ENCODE measurements at places on chromosomes 11 and 22.
A peak's percentile ranks its signal among the peaks of the same experiment; 100 is the strongest.

- DNase-seq, result peak; percentile 32
These were observed 787.1 kb upstream of the API5 start for GRCh38 chr11:42524534-42525227.

- DNase-seq, result no peak
These were observed 61.7 kb upstream of the CECR2 start for GRCh38 chr22:17307566-17307965.

- peak; percentile 33 for DNase-seq
These were observed 7.6 kb downstream of the ATXN10 start for GRCh38 chr22:45678961-45679912.

- no peak for DNase-seq
These were observed 217.0 kb upstream of the PGR start for GRCh38 chr11:101346591-101346990.

DNA sequence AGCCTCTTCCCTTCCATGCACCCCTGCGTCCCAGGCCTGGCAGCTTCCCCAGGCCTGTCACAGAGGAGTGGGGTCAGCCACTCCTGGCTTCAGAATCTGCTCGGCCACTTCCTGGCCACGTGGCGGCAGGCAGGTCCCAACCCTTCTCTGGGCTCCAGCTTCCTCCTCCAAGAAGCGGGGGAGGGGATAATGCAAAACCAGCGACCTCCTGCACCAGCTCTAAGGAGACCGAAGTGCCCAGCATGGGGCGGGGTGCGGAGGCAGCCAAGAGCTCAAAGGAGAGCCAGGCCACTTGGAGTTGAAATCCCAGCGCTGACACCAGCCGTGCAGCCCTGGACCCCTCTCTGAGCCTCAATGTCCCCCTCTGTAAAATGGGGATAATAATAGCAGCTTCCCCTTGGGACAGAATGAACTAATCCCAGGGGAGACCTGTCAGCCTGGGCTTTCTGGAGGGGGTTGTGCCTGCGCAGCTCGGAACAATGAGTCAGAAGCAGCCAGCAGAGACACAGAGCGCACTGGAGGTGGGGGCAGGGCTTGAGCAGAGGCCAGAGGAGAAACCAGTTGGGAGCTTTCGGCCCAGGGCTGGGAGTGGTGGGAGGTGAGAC lies 22.8 kb upstream of the PICK1 start:
- peak; percentile 66 for DNase-seq

GRCh38 chr11:47257517-47258316 lies at the start of gene NR1H3:
Gene NR1H3, plus strand, starts transcription at chr11:47257996. Its CDS starts 1,221 bp downstream, at chr11:47259217.
- DNase-seq, result peak; percentile 66

DNA sequence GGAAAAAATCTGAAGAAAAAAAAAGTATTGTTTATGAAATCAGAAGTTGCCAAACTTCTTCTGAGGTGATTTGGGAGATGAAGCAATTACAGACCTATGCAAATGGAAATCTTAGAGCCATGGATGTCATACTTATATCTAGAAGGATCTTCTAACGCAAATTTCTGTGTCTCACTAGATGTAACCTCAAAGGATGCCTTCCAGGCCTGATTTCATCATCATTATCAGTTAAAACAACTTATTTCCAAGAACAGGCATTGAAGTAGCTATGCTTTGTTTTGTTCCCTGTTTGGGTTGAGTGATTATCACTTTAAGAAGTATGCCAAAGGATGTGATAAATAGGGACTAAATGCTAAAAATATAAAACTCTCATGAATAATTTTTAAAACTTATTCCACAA lies 43.9 kb upstream of the ANGPTL5 start:
- DNase-seq, result no peak

DNA sequence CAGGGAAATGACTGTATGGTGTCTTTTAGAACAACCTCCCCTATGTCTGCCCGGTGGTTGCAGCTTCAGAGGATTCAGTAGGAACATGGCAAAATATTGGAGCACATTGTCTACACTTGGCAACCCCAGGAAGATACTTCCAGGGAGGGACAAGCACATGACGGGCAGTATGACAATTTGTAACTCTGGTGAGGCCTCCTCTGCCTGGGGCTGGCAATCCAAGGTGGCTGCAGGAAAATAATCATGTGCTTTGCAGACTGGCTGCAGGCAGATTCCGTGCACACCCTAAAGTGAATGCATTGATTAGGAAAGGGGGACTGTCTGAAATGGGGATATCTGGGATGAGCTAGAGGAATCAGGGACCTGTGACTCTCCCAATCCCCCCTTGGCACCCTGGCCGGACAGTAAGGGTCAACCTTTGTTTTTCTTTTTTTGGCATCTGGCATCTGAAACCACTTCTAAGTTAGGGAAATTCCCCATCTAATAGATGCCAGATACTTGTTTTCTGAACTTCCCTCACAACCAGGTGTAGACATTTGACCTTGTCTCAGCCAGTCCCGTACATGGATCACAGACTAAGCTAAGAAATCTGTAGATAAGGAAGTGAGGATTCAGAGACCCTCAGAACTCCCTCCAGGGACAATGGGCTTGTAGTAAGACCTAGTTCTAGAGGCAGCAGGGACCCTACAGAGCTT lies 10.5 kb upstream of the PHOX2A start:
- no peak for DNase-seq

DNA sequence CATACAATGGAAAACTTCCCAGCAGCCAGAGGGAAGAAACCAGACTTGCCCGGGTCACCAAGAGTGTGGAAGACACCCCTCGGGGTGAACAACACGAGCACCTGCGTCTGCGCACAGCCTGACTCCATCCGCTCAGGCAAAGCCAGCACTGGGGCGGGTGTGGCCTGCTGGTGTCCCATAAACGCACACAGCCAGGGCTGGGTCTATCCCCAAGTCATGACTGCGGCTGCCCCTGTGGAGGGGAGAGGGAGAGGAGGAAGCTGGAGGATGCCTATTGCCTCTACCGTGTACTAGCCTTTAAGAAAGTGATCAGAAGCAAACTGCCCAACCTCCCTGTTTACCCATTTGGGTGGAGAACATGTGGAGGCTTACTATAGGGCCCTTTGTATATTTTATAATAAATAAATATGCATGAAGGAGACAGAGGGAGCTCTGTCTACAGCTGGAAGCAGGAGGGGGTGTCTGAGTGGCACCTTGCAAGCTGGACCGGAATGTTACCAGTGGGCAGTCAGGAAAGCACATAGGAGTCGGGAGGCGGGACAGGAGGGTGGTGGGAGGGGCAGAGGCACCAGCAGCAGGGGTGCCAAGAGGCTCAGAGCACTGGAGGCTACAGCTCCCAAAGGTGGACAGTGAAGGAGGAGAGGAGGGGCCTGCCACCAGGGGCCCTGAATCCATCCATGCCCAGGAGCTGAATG lies 79.6 kb downstream of the PHF21B start:
- no peak for DNase-seq

GRCh38 chr22:23715806-23716375 lies 25.1 kb downstream of the RGL4 start:
- peak; percentile 16 for DNase-seq

DNA sequence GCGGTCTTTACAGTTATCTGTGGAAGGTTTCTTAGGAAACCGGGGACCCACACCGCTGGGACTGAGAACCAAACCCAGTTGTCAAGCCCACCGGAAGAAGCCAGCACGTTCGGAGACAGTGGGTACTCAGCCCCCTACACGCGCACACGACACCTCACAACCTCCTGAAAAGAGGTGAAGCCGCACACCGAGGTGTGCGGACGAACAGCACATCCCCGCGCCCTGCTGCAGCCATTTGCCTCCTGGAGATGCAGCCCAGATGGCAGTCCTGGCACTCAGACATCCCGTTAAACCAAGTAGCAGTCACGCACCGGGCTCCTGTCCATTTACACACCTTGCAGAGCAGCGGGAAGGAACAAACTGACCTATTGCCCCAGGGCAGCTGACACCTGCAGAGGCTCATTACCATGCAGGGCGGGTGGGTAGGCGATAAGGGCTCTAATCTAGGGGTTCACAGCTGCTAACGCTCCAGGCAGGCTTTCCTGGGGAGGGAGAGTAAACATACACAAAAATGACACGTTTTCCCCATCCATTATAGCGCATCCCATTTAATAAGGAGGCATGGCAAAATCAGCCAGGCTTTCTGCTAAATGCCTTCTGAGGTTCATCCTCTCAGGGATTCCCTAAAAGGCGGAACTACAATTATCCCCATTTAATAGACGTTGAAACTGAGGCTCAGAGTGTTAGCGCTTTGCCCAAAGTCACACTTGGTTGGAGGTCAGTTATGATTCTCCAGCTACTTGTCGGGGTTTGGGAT lies 864 bp upstream of the EHBP1L1 start:
- DNase-seq, result no peak

GRCh38 chr11:94211261-94211830 lies 82.7 kb downstream of the PANX1 start:
- no peak for DNase-seq

- DNase-seq, result no peak
These were observed 32.8 kb downstream of the OR2AT4 start for GRCh38 chr11:75063741-75064314.

GRCh38 chr11:128886406-128887124 lies 4.6 kb upstream of the KCNJ5 start:
- no peak for DNase-seq

- DNase-seq, result no peak
These were observed 35.1 kb downstream of the TP53I11 start for GRCh38 chr11:44915621-44916020.

GRCh38 chr22:26588729-26589366 lies 1.1 kb downstream of the TPST2 start:
- no peak for DNase-seq

DNA sequence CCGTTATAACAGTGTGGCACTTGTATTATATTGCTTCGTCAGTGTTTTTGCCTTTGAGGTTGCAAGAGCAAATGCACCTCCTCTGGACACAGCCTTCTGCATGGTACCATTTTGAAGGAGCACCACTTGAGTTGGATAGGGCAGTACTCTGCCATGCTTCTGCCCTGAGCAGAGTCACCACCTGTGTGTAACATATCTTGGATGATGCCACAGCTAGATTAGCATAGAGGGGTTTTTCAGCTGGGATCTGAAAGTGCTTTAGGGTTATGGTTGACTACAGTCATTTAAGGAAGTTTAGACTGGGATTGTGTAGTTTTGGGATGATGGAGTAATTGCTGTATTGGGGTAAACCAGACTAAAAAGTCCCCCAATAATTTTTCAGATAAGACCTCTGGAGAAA lies 78.8 kb downstream of the PPP6R3 start:
- no peak for DNase-seq

- peak; percentile 60 for DNase-seq
These were observed 1.2 kb downstream of the C2CD2L start for GRCh38 chr11:119108146-119108856.

DNA sequence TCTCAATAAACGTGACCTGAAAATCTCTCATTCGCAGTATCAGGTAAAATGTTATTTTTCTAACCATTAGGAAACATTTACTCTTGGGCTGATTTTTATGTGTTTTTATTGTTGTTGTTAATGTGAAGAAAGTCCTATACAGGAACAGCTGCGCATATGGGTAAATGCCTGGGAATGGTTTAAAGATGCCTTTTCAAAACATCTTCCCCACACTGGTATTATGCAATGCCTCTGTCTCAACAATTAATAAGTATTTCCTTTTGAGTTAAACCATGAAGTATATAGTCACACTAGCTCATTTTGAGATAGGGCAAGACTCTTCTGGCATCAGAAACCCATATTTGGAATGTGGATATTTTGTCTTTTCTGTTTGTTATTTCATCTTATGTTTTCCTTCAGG lies 13.7 kb upstream of the LIN7C start:
- no peak for DNase-seq

DNA sequence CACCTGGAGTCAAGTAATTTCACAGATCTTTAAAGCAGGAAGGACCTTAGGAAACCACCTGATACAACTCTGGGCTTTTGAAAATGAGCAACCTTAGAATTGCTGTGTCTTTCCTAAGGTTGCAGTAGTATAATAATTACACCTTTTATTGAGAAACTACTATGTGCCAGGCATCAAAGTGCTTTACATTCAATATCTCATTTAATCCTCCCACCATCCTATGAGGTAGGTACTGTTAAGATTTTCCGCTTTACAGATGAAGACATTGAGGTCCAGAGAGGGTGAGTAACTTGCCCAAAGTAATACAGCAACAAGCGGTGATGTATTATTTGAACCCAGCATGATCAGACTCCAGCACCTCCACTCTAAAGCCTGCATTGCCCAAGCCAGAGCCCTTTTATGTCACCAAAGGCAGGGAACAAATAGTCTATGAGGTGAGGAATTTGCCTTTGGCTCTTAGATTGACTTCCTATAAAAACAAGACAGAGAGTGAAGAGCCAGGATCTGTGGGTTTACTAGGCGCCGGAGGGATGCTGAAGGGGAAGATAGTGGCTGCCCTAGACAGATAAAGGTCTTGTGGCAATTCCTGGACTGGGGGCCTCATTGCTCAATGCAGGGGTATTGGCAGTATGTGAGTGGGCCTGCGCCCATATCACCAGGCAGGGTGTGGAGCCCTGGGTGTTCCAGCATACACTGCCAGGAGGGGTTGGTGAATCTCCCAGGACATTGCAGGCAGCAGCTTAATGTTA lies 157.1 kb downstream of the FBXO7 start:
- DNase-seq, result no peak

DNA sequence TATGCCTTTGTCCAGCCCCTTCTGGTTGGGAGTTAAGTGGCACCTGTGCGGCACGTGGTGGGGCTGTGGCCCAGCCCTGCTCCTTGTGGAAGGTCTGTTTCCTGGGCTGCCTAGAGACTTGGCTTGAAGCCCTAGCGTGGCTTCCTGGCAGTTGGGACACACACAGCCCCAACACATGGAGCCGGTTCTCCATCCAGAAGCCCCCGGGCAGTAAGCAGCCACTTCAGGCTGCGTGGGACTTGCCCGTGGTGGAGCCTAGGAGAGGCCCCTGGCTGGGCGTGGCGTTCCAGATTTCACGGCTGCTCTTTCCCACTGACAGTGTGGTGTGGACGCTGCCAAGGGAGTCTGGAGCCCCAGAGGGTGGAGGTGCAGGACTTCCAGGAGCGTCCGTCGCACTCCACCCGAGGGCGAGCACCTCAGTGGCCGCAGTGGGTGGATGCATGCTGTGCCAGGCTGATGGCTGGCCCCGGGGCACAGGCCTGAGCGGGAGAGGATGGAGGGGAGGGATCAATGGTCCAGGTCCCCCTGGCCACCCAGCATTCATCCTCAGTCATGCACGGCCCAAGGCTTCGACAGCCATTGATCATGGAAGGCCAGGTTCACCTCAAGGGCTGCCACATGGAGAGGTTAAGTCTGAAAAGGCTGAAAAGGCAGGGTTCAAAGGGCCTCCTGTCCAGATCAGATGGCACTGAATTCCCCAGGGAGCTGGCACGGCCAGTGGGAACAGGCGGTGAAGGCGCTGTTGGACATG lies 9.3 kb downstream of the CCND1 start:
- no peak for DNase-seq

GRCh38 chr22:19113429-19113828 lies 8.8 kb downstream of the DGCR2 start:
- DNase-seq, result no peak

DNA sequence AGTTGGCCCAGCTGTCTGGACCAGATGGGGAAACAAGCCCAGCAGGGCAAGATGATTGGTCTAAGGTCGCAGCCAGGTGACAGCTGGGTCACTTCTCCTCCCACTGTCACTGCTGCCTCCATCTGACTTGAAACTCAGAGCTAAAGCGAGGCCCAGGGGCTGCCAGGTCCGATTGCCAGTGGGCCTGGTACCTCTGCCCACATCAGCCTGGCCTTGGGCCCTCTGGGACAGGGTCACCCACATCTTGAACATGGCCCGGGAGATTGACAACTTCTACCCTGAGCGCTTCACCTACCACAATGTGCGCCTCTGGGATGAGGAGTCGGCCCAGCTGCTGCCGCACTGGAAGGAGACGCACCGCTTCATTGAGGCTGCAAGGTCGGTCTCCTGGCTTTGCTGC lies 5.8 kb downstream of the SSH3 start:
- no peak for DNase-seq

- DNase-seq, result no peak
These were observed 210.8 kb downstream of the HIPK3 start for GRCh38 chr11:33467966-33468365.
